ENCODE measurements at places on chromosomes 3 and 15. TPM values are rescaled to one million over a fixed set of nuclear protein-coding genes. Genes with fewer than 3 reads are reported as not detected.

Gene BOC
- 26.6 TPM for polyA plus RNA-seq

Gene TICRR
- polyA plus RNA-seq, result 6.6 TPM

Gene KBTBD13
- polyA plus RNA-seq, result not detected

Gene ZBED2
- 7.6 TPM for polyA plus RNA-seq

Gene ECE2
- polyA plus RNA-seq, result not detected

Gene MOBP
- not detected for polyA plus RNA-seq

Gene LZTFL1
- polyA plus RNA-seq, result 3.4 TPM

Gene PRKCD
- 19.8 TPM for polyA plus RNA-seq

Gene FANCD2OS
- polyA plus RNA-seq, result not detected

Gene SPINK8
- polyA plus RNA-seq, result 2.6 TPM

Gene CCDC39
- 0.04 TPM for polyA plus RNA-seq

Gene GOLGA6L26
- polyA plus RNA-seq, result not detected

Gene CFAP20DC
- 14.1 TPM for polyA plus RNA-seq

Gene SCN11A
- polyA plus RNA-seq, result not detected

Gene PIGB
- polyA plus RNA-seq, result 14.2 TPM

Gene CA12
- polyA plus RNA-seq, result 35.0 TPM

Gene FOXL2NB
- polyA plus RNA-seq, result 0.06 TPM

Gene BFSP2
- not detected for polyA plus RNA-seq

Gene TM4SF1
- polyA plus RNA-seq, result 127 TPM

Gene CYP19A1
- polyA plus RNA-seq, result not detected

Gene ZNF385D
- 0.39 TPM for polyA plus RNA-seq

Gene ISL2
- polyA plus RNA-seq, result 0.24 TPM

Gene B3GNT5
- 19.8 TPM for polyA plus RNA-seq

Gene CKMT1B
- polyA plus RNA-seq, result 87.6 TPM

Gene KCNMB3
- polyA plus RNA-seq, result 0.74 TPM

Gene CPB1
- 0.29 TPM for polyA plus RNA-seq

Gene EBLN2
- 0.53 TPM for polyA plus RNA-seq

Gene GPR62
- 0.06 TPM for polyA plus RNA-seq

Gene EIF4E3
- 6.7 TPM for polyA plus RNA-seq

Gene PLCH1
- polyA plus RNA-seq, result 0.07 TPM

Gene STX19
- polyA plus RNA-seq, result 14.4 TPM

Gene HESX1
- 0.51 TPM for polyA plus RNA-seq

Gene LINGO1
- polyA plus RNA-seq, result 0.25 TPM

Gene MESP2
- polyA plus RNA-seq, result 0.75 TPM

Gene FAM174B
- 3.7 TPM for polyA plus RNA-seq

Gene TTC14
- 8.0 TPM for polyA plus RNA-seq

Gene STAC
- 0.20 TPM for polyA plus RNA-seq

Gene SLC25A36
- 10.4 TPM for polyA plus RNA-seq

Gene HHATL
- 0.12 TPM for polyA plus RNA-seq

Gene CELSR3
- 0.77 TPM for polyA plus RNA-seq

Gene DLEC1
- 0.16 TPM for polyA plus RNA-seq

Gene APOD
- polyA plus RNA-seq, result 21.6 TPM

Gene MED12L
- 0.05 TPM for polyA plus RNA-seq

Gene PLA2G4E
- 1.2 TPM for polyA plus RNA-seq

Gene DNAJC17
- 88.1 TPM for polyA plus RNA-seq

Gene SLC24A5
- polyA plus RNA-seq, result not detected

Gene FBXW12
- not detected for polyA plus RNA-seq

Gene EFCAB12
- polyA plus RNA-seq, result 0.02 TPM

Gene CLDN16
- polyA plus RNA-seq, result 0.05 TPM

Gene MAP1A
- polyA plus RNA-seq, result 0.45 TPM

Gene PSTPIP1
- 2.5 TPM for polyA plus RNA-seq

Data from esophagus (tissue), 2 donors.